ENCODE measurements at places on chromosomes 12 and 14.

DNA sequence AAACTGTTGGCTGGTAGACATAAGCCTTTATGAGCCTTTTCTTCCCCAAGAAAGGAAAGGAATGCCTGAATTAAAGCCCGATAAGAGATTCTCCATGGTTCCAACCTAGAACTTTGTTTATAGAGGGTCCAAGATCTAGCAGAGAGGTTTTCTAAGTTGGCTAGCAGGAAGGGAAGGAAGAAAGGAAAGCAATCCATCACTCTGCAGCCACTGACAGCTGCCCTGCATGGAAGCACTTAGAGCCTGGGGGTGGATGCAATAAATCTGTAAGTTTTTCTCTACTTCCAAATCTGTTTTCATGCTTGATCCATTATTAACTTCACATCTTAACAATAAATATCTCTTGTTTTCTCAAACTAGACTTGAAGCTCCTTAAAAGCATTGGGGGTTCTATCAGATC is 224.4 kb downstream of the KSR2 start:
- peak; percentile 9 for DNase-seq

GRCh38 chr14:20679907-20680306 is 4.5 kb upstream of the RNASE4 start:
- peak; percentile 9 for DNase-seq

DNA sequence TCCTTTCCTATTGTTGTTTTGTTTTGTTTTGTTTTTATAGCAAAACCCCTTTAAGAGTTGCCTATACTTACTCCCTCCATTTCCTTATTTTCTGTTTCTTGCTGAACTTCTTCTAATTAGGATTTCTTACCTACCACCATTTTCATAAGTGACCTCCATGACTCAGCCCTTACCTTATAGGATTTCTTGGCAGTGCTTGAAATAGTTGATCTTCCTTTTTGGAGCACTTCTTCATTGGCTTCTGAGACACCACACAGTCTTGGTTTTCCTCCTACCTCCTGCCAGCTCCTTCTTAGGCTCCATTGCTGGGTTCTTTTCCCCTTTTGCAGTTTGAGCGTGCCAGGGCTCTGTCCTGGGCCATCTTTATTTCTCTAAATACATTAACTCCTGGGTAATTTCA is 23.4 kb upstream of the EID3 start:
- DNase-seq: no peak

DNA sequence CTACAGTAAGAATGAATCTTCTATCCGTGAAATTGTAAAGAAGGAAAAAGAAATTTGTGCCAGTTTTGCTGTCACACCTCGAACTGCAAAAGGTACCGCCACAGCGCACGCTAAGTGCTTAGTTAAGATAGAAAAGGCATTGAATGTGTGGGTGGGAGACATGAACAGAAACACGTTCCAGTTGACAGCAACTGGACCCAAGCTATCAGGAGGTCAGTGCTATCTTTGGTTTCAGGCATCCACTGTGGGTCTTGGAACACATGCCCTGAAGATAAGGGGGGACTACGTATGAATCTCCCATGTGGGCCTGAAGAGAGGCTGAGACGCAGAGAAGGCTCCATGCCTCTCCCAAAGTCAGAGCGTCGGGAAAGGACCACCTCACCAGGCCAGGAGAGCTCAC is 9.8 kb downstream of the IFFO1 start:
- no peak for DNase-seq

DNA sequence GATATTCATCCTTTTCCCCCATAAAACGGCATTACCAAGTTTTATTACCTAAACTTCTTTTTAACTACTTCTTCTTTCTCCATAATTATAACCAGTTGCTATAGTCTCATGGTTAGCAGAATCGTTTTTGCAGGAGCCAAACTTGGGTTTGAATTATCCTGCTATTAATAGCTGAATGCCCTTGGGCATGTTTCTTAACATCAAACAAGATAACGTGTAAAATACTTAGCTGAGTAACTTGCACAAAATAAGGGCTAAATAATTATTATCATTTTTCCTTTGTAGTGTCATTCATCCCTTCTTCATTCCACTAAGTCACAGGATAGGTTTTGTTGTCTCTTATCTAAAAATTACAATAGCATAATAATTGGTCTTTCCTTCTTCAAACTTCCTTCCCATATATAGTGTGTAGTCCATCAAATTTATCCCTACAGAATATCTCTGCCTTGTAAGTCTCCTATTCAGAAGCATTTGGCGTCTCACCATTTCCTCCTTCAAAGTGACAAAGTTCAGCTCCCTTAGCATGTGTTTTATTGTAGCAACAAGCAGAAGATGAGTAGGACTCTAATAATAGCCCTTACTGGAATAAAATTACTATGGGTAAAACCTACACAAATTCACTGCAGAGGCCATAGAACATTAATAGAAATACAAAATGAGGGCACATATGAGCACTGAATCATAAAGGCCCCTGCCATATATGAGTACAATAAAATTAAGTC is 63.8 kb downstream of the FAR2 start:
- DNase-seq: peak; percentile 5

DNA sequence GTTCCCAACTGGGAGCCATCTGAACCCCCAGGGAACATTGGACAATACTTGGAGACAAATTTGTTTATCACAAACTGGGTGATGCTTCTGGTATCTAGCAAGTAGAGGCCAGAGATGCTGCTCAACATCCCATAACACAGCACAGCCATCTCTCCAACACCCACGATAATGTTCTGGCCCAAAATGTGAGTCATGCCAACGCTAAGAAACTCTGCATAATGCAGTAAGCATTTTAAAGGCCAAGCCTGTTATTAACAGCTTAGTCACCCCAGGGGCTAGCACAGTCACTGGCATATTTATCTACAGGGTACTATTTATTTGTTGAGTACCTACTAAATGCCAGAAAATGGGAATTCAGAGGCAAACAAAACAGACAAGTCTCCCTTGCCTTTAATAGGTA is 873.1 kb upstream of the TMEM132C start:
- no peak for DNase-seq

DNA sequence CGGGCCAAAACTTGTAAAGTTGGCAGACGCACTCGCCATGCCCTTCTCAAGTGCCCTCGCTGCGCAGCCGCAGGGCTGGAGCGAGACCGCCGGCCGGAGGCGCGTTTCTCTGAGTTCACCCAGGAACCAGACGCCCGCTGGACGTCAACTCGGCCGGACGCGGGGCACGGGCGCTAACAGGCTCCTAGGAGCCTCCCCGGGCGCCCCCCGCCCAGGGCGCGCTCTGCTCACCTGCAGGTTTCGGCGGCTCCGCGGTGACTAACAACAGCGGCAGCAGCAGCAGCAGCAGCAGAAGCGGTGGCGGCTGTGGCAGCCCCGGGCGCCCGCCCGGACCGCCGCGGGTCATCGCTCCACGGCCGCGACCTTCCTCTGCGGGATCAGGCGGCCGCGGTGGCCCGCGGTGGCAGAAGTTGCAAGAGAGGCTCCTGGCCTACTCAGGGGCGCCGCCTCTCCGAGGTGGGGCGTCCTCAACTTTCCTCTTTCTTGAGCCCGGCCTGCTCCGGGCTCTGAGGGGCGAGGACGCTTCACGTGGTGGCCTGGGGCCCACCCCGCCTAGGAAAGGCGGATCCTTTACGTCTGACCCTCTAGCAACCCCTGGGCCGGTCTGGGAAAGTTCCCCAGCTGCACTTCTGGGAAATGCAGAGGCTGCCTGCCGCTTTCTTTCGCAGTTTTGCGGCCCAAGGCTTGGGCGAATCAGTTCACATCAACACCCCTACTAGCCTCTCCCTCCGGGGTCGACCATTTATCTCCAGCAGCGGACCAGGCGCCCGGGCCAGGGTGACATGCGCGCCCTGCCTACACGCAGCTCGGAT is at the start of gene PLBD1:
Gene PLBD1, minus strand, starts transcription at position 533 of the 812 bp plus-strand sequence. Its CDS starts 187 bp downstream, at position 346.
- DNase-seq: no peak

DNA sequence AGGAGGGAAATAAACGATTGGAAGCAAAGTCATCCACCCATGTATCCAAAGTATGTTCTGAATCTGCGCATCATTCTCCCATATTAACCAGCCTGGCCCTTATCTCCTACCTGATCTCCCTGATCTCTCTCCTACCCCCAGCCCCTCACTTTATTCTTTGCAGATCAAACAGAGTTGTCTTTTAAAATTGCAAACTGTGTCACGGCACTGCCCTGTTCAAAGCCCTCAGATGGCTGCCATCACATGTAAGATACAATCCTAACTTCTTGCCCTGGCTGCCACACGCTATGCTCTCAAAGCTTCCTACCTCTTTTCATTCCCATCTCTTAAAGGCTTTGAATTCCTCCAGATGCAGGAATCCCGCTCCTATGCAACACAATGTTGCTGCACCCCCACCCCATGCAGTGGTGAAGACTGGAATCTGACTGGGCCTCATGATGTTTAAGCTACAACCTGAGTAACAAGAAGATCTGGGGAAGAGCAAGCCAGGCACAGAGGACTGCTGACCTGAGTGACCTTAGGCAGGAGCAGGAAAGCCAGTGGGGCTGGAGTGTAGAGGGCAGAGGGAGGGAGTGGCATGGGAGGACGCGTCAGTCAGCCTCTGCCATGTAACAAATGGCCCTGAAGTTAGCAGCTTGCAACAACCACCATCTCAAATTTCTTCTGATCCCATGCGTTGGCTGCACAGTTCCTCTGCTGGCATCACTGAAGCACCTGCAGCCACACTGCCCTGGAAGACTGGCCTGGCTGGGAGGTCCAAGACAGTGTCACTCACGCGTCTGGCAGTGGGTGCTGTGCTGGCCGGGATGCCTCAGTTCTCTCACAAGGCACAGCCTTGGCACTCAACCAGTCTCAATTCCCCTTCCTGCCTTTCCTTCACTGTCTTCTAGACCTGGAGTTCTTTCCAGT is 382.8 kb downstream of the BCL11B start:
- DNase-seq: no peak

GRCh38 chr12:103105971-103106597 is 148.6 kb downstream of the ASCL1 start:
- no peak for DNase-seq

- DNase-seq: no peak
Measured at GRCh38 chr12:121069206-121069605, 30.2 kb upstream of the OASL start.

DNA sequence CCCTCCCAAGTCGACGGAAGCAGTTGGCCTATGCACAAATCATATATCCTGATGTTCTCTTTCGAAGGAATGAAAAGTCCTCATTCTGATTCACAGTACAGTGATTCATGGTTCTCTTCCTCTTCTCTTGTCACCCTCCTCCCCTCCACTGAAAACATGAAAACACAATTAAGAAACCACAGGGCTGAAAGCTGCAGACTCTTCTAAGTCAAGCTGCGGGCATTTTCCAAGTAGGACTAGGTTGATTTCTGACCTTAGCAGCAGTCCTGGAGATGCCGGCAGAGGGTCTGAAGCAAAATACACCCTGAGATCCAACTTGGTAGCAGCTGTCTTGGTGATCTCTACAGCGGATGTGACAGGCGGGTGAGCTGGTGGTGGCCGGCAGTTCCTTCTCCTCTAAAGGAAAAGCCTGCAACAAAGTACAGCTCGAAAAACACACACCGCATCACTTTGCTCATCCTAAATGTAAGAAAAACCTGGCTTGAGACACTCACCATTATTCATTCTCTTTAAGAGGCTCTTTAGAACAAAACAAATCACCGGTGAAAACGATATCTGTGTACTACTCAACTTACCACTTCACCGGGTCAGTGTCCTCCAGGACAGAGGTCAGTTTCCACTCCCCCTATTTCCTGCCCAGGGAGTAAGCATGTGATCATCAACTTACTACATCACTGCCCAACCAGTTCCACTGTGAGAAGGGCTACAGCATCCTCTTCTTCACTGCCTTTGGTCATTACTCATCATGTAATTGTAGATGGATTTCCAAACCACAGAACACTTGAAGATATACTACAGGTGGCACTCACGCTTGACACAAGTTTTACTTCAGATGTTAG is 6.0 kb downstream of the TMCC3 start:
- DNase-seq: no peak

GRCh38 chr12:129231491-129231890 is 378.2 kb downstream of the GLT1D1 start:
- DNase-seq: no peak

GRCh38 chr12:91877456-91878235 is 268.0 kb downstream of the BTG1 start:
- DNase-seq: no peak

DNA sequence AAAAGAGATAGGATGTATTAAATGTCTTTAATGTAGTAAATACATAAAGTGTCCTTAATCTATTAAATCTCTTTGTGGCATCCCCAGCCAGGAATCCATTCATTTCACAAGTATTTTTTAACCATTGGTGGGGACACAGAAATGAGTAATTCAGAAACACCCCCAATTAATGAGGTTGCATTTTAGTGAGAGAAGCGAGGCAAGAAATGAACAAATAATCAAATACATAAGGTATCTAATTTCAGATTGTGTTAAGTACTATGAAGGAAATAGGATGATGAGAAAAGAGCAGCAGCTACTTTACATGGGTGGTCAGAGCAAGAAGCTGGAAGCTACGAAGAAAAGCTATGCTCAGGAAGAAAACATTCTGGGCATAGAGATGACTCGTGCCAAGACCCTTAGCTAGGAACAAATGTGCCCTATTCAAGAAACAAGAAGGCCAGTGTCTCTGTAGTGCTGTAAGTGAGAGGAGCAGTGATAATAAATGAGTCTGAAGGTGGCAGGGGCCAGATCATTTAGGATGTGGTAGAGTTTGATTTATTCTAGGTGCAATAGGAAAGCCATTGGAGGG is 60.5 kb upstream of the IGF1 start:
- no peak for DNase-seq

DNA sequence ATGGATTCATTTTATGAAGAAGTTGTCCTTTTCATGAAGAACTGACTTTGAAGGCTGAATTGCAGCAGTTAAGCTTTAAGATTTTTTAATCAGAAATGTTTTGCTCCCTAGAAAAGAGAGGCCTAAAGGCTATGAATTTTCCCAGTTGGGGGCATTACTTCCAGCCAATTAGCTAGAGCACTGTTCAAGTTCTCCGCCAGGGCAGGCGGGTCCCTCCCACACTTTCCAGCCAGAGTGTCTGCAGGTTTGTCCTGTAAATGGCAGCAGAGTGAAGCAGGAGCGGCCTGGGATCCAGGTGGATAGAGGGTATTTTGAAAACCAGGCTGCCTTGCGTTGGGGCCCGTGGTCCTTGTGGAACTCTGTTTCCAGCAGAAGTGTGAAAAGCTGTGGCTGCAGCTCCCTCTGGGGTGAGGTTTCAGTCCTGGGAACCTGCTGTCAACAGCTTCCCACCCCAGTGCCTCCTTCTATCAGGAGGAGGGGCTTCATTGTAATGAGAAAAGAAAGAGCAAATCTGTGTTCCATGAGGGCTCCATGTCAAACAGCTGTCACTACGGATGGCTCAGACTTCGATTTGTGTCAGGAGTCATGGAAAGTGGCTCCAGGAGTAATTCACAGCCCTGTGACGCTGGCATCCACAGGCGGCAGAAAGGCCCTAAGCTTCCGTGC is 210.7 kb upstream of the TMEM132C start:
- DNase-seq: no peak

- DNase-seq: no peak
Measured at GRCh38 chr14:71751264-71751663, 181.0 kb upstream of the RGS6 start.

DNA sequence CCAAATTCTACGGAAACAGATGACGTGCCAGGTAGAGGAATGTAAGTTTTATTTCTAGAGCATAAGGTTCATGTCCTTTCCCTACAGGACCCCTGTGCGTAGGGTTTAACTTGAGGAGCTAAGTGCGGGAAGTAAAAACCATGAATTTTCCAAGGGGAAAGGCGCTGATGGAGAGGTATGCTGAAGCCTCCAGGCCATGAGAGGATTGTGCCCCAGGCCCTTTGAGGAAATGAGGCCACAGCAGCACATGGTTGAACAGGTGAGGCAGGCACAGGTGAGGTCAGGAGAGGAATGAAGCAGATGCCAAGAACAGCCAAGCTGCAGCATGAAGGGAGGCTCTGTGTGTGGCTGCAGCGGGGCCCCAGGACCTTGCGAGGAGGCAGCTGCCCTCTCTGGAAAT is 14.7 kb downstream of the ESRRB start:
- DNase-seq: no peak

- no peak for DNase-seq
Measured at GRCh38 chr14:69137416-69137815, 15.5 kb downstream of the DCAF5 start.
